Esophagus squamous epithelium (tissue), 5 donors: ENCODE measurements at places on chromosomes 6 and 20. TPM values are rescaled to one million over a fixed set of nuclear protein-coding genes. Genes with fewer than 3 reads are reported as not detected.

DNA sequence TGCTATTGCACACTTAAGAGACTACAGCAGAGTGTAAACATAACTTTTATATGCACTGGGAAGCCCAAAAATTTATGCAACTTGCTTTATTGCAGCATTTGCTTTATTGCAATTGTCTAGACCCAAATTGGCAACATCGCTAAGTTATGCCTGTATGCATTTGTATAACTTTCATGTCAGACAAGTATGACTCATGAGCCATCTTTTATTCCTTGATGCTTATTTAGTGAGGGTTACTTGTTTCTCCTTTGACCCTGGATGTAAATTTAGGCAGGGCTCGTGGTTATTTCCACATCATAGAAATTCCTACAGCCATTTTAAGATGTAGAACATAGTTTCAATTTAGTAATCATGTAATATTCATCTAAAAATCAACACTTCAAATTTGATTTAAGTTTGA, 130.3 kb upstream of the LY86 start:
- no peak for DNase-seq

DNA sequence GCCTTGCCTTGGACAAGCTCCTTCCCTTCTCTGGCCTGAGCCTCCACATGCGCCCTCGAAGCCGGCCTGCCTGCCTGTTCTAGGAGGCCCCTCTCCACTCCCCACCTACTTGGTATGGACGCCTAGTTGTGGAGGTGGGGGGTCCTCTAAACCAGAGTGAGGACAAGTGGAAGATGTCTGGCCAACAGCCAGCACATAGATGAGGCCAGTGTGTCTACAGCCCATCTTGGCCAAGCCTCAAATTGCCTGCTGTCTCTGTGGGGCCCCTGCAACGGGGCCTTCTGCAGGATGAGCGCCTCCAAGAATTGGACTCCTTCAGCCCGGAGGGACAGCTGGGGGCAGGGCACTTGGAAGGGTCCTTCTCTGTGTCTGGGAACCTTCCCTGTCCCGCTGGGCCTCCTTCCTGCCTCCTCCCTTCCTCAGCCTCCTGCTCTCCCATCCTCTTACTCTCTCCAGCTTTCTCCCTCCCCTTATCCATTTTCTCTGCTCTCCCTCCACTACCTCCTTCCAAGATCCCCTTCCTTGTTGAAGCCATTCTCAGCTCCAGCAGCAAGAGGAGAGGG, 1.6 kb downstream of the MDFI start:
- DNase-seq: no peak

GRCh38 chr6:4637691-4638433, 138.3 kb upstream of the CDYL start:
- no peak for DNase-seq

DNA sequence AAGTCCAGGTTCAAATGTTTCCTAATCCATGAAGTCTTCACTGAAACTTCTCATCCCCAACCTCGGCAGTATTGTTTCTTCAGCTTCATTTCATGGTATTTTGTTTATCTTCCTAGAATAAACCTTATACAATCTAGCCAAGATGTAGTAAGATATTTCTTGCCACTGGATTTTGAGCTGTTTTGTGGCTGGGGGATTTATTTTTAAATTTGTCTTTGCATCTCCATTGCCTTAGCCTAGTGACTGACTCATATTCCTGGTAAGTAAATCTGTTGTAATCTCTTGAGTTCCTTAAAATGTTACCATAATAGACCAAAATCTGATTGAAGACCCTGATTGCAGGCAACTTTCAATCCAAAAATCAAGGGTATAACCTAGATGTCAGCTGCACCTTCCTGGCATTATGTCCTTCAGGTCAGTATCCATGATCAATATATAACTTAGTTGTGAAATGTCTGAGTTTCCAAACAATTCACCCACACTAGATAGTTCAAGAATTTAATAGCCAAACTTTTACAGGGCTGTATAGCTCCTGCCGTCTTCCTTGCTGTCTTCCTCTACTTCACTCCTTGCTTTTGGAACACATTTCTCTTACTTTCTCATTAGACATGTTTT, 4.7 kb upstream of the TRMT11 start:
- no peak for DNase-seq

GRCh38 chr20:53918949-53919361, 151.4 kb downstream of the BCAS1 start:
- no peak for DNase-seq

- DNase-seq: no peak
These were observed 48.1 kb downstream of the PRL start for GRCh38 chr6:22248513-22249308.

GRCh38 chr6:35569011-35569461, 56.3 kb upstream of the TULP1 start:
- DNase-seq: no peak

GRCh38 chr6:165321555-165322145, 12.2 kb upstream of the C6orf118 start:
- DNase-seq: no peak

DNA sequence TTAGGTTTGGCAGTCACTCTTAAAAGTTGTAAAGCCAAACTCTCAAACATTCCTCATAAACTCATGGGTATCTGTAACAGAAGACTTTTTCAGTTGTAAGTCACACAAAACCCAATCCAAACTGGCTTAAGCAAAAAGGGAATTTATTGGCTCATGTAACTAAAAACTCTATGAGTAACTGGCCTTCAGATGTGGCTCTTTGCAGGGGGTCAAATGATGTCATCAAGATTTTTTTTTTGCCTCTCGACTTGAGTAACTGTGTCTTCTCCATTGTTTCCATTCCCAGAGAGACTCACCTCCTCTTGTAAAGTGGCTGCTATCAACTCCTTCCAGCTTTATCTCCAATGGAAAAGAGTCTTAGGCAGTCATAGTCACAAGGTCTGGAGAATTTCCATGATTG, 645.0 kb downstream of the DHX35 start:
- DNase-seq: no peak

- DNase-seq: no peak
These were observed 68.1 kb upstream of the PMEPA1 start for GRCh38 chr20:57777911-57778310.

Gene GPR6
- total RNA-seq: not detected

Gene ZC3H12D
- 4.3 TPM for total RNA-seq
